HCEC 1CT (cell line): ENCODE measurements at places on chromosomes 1 and 21.

GRCh38 chr1:222732216-222733159, 4.5 kb upstream of the FAM177B start:
- no peak for DNase-seq

DNA sequence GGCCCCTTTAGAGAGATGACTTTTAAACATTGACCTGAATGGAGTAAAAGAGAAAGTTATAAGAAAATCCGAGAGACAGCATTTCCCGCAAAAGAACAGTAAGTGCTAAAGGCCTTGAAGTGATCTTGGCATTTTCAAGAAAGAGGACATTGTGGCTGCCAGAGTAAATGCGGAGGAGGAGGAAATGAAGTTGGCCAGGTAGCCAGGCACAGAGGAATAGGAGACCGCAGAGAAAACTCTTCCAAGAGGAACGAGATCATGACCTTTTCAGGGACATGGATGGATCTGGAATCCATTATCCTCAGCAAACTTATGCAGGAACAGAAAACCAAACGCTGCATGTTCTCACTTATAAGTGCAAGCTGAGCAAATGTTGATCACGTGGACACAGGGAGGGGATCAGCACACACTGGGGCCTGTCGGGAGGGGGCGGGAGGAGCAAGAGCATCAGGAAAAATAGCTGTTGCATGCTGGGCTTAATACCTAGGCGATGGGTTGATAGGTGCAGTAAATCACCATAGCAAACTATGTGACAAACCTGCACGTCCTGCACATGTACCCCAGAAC, 49.7 kb downstream of the EEIG2 start:
- DNase-seq: no peak

DNA sequence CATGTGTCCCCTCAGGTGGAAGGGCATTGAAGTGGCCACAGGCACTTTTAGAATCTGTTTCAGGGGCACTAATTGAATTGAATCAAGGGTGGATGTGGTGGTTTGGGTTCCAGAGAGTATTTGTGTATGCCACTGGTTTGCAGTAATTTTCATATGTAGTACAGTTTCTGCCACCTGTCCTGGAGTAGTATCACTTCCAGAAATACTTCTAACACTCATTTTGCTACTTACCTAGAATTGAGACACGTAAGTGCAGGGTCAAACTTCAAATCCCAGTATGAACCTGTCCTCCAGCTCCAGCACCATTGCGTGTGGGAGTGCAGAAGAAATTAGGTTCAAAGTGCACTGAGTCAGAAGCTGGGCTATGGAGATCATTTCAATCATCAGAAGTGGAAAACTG, 26.8 kb downstream of the RSPH1 start:
- DNase-seq: no peak

DNA sequence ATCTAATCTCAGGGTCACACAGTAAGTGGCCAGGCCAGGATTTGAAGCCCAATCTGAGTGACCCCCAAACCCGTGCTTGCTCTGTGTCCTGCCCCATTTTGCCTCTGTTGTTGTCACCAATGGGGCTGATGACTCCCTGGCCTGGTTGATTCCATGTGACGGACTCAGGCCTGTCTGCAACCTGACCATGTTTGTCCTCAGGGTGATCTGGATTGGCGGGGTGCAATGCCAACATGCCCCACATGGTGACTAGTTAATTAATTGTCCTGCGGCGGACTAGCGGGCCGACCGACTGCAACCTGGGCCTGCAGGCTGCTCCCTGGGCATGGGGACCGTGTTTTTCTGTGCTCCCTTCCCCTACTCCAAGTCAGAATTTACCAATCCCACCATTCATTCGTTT, 256.3 kb downstream of the MATN1 start:
- DNase-seq: no peak

DNA sequence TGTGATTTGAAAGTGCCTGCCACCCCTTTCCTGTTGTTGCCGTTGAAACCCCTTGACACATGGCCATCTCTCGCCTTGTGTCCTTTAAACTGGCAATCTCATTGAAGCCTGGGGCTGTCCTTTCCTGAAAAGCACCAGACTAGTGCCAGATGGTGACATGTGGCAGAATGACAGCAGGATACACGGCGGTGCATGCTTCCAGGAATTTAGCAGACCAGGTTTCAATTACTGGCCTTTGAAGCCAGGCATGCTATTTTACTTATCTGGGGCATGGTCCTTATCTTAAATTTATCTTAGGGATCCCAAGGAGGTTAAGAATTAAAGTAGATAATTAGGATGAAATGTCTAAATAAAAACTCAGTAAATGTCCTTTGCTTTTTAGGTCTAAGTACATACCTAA, 15.2 kb downstream of the PLPPR4 start:
- no peak for DNase-seq

- no peak for DNase-seq
These were observed 1193.4 kb downstream of the NCAM2 start for GRCh38 chr21:22191581-22191980.

DNA sequence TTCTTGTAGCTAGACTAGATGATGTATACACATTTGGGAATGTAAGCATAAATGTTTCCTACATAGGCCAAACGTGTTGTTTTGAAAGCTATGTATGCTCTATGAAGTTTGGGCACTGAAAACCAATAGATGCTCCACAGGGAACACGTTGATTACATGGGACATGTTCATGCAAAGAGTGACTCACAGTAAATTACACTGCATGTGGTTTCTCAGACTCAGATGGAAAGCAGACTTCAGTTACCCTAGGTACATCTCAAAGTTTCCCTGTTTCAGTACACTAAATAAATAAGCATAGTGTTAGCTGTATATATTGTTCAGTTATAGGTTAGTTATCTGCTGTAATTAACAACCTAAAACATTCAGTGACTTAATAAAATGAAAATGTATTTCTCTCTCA, 301.9 kb upstream of the RUNX1 start:
- no peak for DNase-seq

DNA sequence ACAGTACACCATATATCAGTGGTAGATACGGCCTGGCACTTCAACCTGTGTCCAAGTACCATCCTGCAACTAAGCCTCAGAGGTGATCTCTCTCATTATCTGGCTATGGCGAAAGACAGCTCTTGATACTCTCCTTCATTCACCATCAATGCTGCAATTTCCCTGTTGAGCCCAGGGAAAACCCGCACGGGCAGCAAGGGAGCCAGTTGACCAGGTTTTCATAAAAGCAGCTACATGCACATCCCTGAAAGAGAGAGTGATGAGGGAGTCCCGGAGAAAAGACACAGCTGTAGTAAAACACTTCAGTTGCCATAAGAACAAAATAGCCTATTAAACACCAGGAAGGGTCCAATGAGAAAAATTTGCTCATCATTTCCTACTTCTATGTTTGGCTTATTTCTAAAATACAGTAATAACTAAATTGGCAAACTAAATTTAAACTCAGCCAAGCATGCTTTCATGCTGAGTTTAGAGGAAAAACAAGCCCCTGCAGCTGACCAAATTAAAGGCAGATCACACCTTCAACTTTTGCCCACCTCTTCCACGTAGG, 68.3 kb downstream of the CAPZB start:
- DNase-seq: no peak

DNA sequence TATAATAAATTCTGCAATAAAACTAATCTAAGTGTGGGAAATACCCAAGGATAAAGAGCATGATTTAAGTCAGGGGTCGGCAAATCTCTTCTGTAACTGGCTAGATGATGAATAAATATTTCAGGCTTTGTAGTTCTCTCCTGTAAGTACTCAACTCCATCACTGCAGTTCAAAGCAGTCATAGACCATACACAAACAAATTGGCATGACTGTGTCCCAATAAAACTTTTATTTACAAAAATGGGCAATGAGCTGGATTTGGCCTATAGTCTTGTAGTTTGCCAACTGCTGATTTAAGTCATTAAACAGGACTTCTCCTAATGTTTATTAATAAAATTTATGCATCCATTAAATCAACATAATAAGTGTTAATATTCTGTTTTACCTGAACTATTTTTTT, 49.4 kb downstream of the EDEM3 start:
- no peak for DNase-seq

GRCh38 chr1:186804679-186805078, 24.1 kb upstream of the PLA2G4A start:
- no peak for DNase-seq

- no peak for DNase-seq
These were observed 7.5 kb downstream of the MX2 start for GRCh38 chr21:41369105-41369919.

- DNase-seq: no peak
These were observed 4.1 kb downstream of the TAGLN2 start for GRCh38 chr1:159921251-159921650.
